NCI-H446 treated with DMSO at 0.1 percent for 48 hours (cell line): ENCODE measurements at places on chromosomes 11 and 22.
A peak's percentile ranks its signal among the peaks of the same experiment; 100 is the strongest.

GRCh38 chr11:12248330-12248729, 129.0 kb upstream of the PARVA start:
- no peak for DNase-seq

- DNase-seq, result no peak
Measured at GRCh38 chr11:46594374-46594700, 514 bp upstream of the AMBRA1 start.

GRCh38 chr11:12050470-12051286, 42.3 kb upstream of the DKK3 start:
- peak; percentile 61 for DNase-seq

- DNase-seq, result no peak
Measured at GRCh38 chr11:2898366-2899079, 12.9 kb upstream of the CDKN1C start.

- DNase-seq, result no peak
Measured at GRCh38 chr22:36352803-36353507, 34.8 kb downstream of the MYH9 start.

- DNase-seq, result no peak
Measured at GRCh38 chr11:113373981-113374560, 13.5 kb upstream of the ANKK1 start.

DNA sequence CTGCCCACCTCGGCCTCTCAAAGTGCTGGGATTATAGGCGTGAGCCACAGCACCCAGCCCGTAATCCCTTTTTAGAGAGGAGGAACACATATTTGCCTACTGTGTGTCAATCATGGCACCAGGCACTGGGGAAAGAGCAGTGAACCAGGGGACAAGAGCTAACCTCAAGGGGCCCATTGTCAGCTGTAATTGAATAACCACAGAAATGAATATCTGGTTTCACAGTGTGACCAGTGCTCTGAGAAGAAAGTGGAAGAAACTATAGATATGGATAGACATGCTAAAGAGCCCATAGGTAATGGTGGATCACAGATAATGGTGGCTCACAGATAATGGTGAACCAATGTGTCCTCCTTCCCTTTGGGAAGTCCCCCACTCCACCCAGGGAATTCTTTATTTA, 8.6 kb upstream of the KCTD14 start:
- no peak for DNase-seq
